Stimulated activated CD4-positive, alpha-beta T cell treated with anti-CD3 and anti-CD28 coated beads, Interleukin-4, amount 100 ng/mL, for 4 hours (primary cell): ENCODE measurements at places on chromosomes 4 and X.

- DNase-seq, result no peak
Observed at GRCh38 chrX:39846460-39846859, 251.3 kb downstream of the BCOR start.

GRCh38 chr4:8345946-8346814 lies 76.6 kb downstream of the HTRA3 start:
- DNase-seq, result no peak

DNA sequence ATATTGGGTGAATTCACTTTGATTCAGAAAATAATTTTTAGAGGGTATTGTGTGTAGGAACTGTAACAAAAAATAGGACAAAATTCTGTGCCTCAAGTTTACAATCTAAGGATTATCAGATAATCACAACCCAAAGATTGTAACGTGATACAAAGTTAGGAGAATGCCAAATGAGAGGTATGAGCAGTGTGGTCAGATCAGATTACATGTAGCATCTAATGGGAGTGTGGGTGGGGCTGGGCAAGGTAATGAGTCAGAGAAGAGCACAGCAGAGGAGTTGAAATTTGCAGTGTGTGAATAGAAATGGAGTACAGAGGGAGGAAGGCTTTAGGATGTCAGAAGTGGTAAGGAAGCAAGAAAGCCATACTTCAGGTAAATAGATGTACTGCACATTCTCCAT lies 103.4 kb upstream of the TEX13A start:
- DNase-seq, result no peak

GRCh38 chrX:78375894-78376293 lies 48.5 kb upstream of the CYSLTR1 start:
- no peak for DNase-seq

DNA sequence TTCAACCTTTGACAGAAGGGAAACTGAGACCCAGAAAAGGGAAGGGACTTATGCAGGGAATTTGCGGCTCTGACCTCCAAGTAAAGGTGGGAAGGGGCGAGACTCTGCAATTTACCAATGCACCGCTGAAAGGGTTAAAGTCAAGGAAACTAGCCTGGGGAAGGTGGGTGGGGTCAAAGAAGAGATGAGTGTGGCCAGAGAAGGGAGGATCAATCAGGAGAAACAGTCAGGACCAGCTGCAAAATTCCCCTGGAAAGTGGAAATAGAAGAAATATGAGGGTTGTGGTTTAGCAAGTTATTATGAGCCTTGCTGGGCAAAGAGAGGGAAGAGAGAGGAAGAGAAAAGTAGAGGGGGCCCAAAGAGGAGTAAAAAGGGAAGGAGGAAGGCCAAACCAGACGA lies 30.5 kb downstream of the STARD8 start:
- DNase-seq, result no peak

- peak; percentile 38 for DNase-seq
Observed at GRCh38 chr4:2785613-2786012, 7.3 kb upstream of the SH3BP2 start.

- DNase-seq, result no peak
Observed at GRCh38 chr4:73721435-73721834, 18.9 kb upstream of the CXCL8 start.

DNA sequence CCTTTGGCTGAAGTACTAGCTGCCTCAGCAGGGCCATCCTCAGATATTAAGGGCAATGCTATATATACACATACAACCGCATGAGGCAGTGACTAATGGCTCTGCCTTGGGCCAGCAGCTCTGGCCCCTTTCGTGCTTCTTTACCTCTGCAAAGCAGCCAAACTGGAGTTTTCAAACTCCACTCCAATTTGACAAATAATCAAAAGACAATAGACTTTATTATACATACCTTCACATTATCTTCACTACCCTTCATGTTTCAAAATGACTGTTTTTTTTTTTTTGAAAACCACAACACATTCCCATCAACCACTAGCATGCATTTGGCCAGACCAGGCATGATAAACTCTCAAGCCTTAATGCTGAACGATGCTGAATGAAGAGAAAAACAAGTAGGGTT lies 187.7 kb downstream of the ENOX2 start:
- no peak for DNase-seq

GRCh38 chr4:106277140-106277675 lies 38.8 kb downstream of the TBCK start:
- DNase-seq, result no peak

DNA sequence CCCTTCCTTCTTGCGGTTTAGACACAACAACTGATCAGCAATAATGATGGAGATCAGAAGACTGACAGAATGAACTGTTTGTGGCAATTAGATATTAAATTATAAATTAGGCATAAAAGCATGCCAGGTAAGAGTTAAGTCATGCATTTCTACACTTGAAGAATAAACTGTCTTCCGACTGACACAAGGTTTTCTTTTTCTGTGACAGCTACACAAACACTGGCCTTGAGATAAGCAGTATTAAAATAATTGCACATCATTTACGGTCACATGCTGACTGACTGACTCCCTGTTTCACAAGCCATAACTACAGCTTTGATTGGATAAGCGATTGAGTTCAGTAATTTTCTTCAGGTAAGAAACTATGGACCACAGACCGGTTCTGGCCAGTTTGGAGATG lies 56.2 kb downstream of the UBE2NL start:
- no peak for DNase-seq

DNA sequence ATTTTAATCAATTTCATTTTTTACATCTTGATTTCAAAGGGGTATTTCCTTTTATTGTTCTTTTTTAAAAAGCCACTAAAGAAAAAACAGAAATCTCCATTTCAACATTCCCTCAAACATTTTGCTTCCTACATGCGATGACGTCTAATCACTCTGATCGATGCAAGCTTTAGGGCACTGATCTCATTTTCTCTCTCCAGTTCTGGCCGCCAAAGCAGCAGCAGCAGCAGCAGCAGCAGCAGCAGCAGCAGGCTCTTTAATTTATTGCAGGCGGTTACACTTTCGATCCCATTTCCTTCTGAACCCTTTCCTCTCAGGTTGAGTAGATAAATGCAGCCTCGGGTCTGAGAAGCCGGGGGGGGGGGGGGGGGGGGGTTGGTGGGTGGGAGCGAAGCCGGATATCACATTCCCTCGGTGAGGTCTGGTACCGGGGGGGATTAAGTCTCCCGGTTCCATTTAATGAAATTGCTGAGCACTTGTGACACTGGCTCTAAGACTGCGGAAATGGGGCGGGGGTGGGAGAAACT lies 3.4 kb upstream of the PCDH7 start:
- DNase-seq, result no peak

- no peak for DNase-seq
Observed at GRCh38 chr4:152209772-152210493, 326.0 kb downstream of the FBXW7 start.

DNA sequence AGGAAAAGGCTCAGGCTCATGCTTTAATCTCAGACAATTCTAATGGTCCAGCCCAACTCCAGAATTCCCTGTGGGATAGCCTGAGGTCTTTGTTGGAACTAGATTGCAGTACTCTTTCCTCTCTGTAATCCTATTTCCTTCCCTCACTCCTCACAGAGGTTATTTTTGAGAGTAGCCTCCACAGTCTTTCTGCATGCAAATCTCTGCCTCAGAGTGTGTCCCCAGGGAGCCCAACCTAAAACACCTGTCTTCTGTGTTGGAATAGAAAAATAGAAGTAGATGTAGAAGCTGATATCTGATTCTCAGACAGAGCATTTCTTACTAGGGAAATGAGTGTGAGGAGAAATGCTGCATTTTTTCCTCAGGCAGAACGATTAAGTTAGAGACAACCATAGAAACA lies 915.5 kb upstream of the EPHA5 start:
- DNase-seq, result no peak

DNA sequence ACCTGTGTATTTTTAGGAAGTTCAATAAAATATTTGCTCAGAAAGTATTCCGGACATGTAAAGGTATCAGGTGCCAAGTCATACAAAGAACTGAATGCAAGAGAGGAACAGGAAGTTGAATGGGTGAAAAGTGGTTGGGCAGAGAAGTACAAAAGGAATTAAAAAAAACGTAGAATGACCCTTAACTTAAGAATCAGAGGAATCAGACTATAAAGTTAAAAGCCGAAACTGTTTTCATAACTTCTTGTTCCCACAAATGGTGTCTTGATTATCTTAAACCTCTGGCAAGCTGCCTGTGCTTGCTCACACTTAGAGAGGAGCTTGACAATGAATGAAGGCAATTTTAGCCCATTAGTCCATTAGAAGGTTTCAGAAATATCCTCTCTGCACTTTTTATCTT lies 81.6 kb upstream of the HHIP start:
- no peak for DNase-seq

DNA sequence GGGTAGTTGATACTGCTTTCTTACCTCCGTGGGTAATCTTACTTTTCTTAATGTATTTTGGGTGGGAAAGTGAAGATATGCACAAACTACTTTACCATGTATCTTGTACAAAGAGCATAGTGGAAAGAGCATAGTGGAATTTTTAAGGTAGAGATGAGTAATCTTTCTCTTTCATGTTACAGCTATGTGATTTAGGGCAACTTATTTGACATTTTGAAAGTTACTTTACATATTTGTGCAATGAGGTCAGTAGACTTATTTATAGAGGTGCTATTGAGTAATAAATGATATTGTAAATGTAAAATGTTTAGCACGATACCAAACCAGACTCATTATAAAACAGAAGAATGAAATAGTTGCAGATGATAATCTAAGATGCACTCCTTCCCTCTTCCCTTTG lies 351.2 kb downstream of the TRAM1L1 start:
- no peak for DNase-seq

DNA sequence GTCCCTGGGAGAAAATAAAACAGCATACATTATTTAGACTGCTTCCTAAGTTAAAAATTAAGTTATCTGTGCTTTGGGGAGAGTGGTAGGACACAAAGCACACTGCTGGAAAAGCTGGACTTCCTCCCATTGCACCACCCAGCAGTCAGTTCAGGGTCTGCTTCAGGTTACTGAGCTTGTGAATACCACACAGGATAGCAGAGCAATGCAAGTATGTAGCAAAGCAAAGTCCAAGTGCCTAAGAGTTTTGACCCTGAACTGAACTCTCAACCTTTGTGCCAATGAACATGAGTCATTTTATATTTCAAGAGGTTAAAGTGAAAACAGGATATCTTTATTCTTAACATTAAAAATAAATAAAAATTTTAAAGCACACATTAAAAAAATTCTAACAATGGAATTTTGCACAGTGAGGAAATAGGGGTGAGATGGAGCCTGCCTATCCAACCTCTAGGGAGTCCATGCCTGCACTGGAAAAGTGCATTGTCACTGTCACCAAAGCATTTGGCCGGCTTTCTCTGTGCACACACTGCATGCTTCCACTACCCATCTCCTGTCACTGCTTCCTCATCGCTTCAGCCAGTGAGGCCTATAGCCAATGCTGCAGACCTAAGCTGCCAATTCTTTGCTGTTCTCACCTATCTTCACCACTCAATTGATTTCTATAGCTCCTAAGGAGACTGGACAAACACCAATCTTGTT lies 50.9 kb downstream of the ABCG2 start:
- DNase-seq, result no peak

GRCh38 chrX:87580862-87581261 lies 63.3 kb downstream of the KLHL4 start:
- DNase-seq, result no peak

DNA sequence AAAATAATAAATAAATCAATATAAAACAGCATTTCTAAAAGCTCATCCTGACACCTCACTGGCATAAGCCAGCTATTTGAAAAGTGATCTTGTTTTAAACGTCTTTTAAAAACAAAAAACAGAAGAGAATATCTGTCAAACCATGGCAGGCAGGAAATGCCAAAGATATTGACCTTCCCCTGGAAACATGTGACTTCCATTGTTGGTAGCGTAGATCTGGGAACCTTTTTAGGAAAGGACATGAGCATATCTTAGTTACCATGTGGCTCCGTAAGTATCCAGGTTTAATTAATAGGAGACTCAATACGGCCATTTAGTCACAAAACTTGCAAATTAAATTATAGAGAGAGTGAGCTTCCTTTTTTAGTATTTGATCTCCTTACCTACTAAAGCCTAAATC lies 83.0 kb upstream of the KLHL4 start:
- no peak for DNase-seq

DNA sequence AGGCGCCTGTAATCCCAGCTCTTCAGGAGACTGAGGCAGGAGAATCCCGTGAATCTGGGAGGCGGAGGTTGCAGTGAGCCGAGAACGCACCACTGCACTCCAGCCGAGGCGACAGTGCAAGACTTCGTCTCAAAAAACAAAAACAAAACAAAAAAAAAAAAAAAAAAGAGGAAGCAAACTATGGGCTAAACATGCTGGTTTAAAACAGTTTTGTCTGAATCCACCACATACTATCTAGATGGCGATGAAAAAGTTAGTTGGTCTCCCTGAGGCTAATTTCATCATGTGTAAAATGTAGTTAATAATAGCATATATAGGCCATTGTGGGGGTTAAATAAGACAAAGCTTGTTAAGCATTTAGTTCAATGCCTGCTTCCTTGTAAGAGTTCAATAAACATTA lies 451.1 kb downstream of the RPA4 start:
- no peak for DNase-seq

- DNase-seq, result no peak
Observed at GRCh38 chrX:24343719-24344118, 16.7 kb upstream of the SUPT20HL1 start.

DNA sequence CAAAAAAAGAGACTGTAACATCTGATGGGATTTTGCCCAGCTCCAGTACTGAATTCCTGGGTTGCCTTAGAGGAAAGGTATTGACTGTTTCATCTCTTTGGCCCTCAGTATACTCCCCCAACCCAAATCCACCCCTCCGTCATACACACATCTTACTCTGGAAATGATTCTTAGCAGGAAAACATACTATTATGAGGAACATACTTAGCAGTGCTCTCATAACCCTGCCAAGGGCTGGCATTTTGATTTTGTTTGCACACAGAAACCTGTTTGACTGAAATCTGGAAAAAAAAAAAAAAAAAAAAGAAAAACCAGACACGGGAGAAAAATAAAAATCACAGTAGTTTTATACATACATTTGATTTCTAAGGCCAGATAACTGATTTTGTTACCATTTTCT lies 19.4 kb upstream of the AR start:
- no peak for DNase-seq

GRCh38 chrX:100072336-100072735 lies 337.7 kb downstream of the PCDH19 start:
- DNase-seq, result no peak

DNA sequence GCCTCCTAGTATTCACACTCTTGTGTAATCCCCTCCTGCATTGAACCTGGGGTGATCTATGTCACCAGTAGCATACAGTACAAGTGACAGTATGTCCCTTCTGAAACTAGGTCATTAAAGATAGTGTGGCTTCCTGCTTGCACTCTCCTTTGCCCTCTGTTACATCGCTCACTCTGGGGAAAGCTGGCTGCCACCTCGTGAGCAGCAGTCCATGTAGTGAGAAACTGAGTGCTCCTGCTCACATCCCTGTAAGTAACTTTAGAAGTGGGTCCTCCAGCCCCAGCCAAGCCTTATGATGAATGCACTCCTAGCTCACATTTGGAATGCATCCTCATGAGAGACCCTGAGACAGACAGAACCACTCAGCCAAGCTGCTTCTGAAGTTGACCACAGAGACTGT lies 89.8 kb upstream of the TNIP3 start:
- no peak for DNase-seq
